Nasal cavity respiratory epithelium epithelial cell of viscerocranial mucosa (primary cell): ENCODE measurements at places on chromosomes 16 and 17. TPM values are rescaled to one million over a fixed set of nuclear protein-coding genes. Genes with fewer than 3 reads are reported as not detected.

The MYO15B gene
- total RNA-seq, result 2.4 and 3.6 TPM in 2 replicates

The TBX2 gene
- not detected in 2 replicates for total RNA-seq

The REXO5 gene
- total RNA-seq, result 1.4 and 1.7 TPM in 2 replicates

The SMURF2 gene
- total RNA-seq, result 67.0 and 76.9 TPM in 2 replicates

The NTN1 gene
- under 0.01 and 8.3 TPM in 2 replicates for total RNA-seq

The LASP1 gene
- total RNA-seq, result 25.3 and 70.0 TPM in 2 replicates

The RRAD gene
- 3.1 and 35.2 TPM in 2 replicates for total RNA-seq

The STH gene
- not detected in 2 replicates for total RNA-seq
